ENCODE measurements at places on chromosomes 12 and 14. TPM values are rescaled to one million over a fixed set of nuclear protein-coding genes. Genes with fewer than 3 reads are reported as not detected.

CLEC6A gene
- total RNA-seq = not detected

KRT7 gene
- total RNA-seq = 92.6 TPM

RNASE3 gene
- total RNA-seq = not detected

NKX2-1 gene
- total RNA-seq = not detected

HCAR1 gene
- 0.15 TPM for total RNA-seq

MSI1 gene
- not detected for total RNA-seq

POMT2 gene
- total RNA-seq = 34.3 TPM

SIX4 gene
- 6.4 TPM for total RNA-seq

AICDA gene
- total RNA-seq = not detected

CCDC63 gene
- total RNA-seq = not detected

EML5 gene
- total RNA-seq = not detected

SRRM4 gene
- not detected for total RNA-seq

ARMH4 gene
- 6.6 TPM for total RNA-seq

JAG2 gene
- 59.0 TPM for total RNA-seq

C12orf75 gene
- total RNA-seq = 81.8 TPM

CRIP1 gene
- 2.0 TPM for total RNA-seq

PTHLH gene
- total RNA-seq = 5.0 TPM

GPR84 gene
- total RNA-seq = not detected

PTPRQ gene
- total RNA-seq = not detected

CCDC175 gene
- total RNA-seq = not detected

ACSM4 gene
- total RNA-seq = not detected

SLC8B1 gene
- total RNA-seq = 29.1 TPM

KRT73 gene
- not detected for total RNA-seq

PKP2 gene
- total RNA-seq = 1.5 TPM

Data from glomerular endothelial cell (primary cell).